Omental fat pad (tissue), 4 donors: ENCODE measurements at places on chromosomes 1 and 21.

GRCh38 chr1:84374991-84375696 lies 23.1 kb upstream of the DNASE2B start:
- no peak for DNase-seq

GRCh38 chr1:84268346-84268745 lies 33.2 kb upstream of the SAMD13 start:
- DNase-seq = no peak

GRCh38 chr1:40315795-40316594 lies 1.1 kb downstream of the COL9A2 start:
- DNase-seq = no peak

- no peak for DNase-seq
Observed at GRCh38 chr1:25545767-25546166, 2.4 kb downstream of the LDLRAP1 start.

GRCh38 chr1:204503122-204503912 lies 8.7 kb upstream of the PIK3C2B start:
- DNase-seq = no peak

DNA sequence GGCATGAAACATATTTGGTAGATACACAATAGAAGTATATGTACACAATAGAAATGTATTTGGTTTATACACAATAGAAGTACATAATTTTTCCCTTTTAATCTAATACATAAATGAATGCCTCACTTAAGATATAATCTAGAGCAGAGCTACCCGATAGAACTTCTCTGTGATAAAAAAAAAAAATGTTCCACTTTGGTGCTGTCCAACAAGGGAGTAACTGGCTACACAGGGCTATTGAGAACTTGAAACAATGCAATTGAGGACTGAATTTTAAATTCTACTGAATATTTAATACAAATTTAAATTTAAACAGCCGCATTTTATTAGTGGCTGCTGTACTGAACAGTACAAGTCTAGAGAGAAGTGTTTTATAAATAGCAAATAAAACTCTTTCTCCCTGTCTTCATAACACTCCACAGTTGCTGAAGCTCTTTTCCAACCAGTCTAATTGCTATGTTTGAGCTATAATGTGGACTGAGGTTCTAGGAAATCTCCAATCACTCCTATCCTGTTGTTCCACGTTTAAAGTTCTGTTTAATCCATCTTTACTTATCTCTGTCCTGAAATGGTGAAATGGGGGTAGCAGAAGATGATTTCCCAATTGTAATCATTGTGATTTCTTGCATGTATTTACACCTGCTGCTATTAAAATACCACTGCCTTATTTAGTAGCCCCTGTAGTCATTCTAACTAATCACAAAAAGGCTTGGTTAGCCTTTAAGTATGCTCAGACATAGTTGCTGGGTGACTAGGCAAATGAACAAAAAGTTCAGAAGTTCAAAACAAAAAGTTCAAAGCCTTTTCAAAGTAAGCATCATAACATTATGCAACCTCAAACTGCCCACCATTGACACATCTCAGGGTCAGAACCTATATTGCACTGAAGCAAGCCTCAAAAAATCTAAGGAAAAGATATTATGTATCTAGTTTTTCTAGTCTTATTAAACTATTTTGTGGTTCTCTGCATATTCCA lies 192.3 kb upstream of the C1orf87 start:
- no peak for DNase-seq

DNA sequence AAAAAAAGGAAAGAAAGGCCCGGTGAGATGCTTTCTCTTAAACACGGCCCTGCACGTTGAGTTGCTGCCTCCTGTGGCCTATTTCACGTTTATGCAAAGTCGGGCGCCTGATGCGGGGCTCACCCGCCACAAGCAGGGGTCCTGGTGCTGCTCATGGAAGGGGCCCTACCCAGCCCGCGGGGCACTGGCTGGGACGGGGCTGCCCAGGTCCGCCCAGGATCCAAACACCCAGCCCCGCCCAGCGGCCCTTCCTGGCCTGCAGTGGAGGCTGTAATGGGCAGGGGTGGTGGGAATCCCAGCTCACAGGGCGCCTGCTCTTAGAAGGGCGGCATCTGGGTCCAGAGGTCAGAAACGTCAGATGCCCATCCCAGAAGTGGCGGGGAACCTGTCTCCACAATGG lies 1.6 kb downstream of the COL6A2 start:
- peak; percentile 22 for DNase-seq

DNA sequence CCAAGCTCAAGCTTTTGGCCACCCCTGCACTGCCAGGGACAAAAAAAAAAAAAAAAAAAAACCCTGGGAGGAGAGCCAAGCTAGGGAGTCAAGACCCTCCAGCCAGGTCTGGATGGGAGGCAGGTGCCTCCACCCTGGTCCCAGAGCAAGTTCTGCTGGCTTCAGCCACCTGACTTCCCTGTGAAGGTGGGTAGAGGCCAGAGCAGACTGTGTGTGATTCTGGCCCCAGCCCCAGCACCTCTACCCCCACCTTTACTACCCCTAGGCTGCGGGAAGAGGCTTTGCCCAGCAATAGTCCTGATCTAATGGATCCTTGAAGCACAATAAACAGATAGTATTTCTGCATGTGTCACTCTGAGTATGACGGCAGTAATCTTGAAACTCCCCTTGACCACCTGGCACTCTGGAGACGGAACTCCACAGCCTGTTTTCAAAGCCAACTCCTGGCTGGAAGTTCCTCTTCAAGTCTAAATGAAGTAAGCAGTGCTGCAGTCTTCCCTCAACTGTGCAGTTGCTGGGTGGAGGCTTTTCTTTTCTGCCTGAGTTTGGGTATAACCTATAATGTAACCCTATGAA lies 9.8 kb downstream of the PDZK1IP1 start:
- DNase-seq = no peak

DNA sequence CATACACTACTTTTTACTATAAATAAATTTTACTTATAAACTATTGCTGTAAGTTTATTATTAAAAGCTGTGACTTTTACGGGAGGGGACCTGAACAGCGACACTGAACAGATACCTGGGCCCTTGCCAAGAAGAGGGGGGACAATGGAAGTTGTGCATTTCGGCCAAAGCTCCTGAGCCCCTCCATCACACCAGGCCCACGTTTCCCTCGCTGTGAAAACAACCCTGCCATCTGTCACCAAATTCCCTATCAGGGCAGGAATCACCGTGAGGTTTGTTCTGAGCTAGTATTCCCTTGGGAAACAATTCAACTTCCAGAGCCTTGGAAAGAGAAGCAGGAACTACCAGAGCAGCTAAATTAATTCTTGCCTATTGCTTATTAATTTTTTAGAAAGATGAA lies 37.0 kb downstream of the VTCN1 start:
- no peak for DNase-seq

DNA sequence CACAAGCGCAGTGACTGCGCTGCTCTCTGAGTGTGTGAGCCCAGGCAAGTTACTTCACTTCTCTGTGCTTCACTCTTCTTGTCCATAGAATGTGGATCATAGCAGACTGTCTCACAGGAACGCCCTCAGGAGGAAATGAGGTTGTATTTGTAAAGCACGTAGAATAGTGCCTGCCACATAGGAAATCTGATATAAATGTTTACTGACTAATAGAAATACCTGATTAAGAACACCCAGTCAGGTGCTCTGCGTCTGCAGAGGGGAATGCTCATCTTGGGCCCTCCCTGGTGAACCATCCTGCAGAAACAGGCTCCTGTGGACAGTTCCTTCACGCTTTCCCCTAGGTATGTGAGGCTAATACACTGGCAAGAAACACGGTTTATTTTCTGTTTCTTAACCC lies 100.3 kb downstream of the BEND5 start:
- no peak for DNase-seq
